Fibroblast of skin of right quadriceps (primary cell): ENCODE measurements at places on chromosomes 3 and 15.

DNA sequence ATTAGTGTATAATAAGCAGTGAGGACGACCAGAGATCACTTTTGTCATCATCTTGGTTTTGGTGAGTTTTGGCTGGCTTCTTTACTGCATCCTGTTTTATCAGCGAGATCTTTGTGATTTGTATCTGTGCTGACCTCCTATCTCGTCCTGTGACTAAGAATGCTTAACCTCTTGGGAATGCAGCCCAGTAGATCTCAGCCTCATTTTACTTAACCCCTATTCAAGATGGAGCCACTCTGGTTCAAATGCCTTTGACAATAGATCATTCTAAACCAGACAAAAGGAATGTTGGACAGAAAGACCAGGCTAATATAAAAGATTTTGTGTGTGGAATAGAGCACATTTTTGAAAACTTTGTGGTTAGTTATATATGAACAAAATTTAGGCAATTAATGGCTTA is 618.5 kb upstream of the BCHE start:
- peak; percentile 96 for DNase-seq

DNA sequence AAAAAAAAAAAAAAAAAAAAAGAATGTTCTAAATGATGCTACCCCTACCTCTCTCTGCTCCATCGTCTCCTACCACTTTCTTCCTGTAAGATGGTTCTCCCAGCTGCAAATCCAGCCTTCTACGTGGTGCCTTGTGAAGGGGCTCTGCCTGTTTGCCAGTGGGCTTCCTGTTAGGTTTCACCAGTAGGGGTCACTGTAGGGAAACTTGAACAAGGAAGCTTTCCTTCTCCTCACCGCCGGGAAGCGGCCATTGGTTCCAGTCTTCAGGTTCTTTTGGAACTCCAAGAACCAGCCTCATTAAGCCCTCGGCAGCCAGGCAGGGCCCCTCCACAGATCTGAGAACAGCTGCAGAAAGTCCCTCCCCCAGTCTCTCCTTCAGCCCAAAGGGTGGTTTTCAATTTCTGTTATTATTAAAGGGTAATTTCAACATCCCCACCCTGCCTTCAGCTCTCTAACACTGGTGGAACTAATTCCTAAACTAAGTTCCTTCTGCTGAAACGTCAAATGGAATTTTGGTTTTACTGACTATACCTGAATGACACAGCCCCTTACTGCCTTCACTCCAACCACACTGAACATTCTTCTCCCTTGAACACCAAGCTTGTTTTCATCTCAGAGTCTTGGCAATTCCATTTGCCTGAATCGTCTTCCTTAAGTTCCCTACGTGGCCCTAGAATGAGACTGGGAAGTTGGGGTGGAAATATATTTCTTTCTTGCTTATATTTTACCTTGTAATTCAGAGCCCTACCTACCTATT is 13.5 kb downstream of the MCCC1 start:
- DNase-seq, result peak; percentile 15

- peak; percentile 40 for DNase-seq
These were observed 62.2 kb upstream of the CTSH start for GRCh38 chr15:79007066-79007465.

GRCh38 chr3:134477938-134478337 is 7.8 kb downstream of the ANAPC13 start:
- DNase-seq, result peak; percentile 68

DNA sequence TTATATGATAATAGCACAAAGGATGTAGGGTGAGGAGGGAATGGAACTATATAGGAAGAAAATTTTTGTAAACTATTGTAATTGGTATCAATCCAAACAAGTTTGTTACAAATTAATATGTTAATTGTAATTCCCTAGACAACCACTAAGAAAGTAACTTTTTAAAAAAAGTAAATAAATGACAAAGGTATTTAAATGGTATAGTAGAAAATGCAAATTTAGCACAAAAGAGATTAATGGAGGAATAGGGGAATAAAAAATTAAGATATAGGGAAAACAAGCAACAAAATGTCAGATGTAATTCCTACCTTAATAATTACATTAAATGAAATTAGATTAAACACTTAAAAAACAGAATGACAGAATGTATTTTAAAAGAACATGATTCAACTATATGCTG is 60.3 kb downstream of the TIMP4 start:
- DNase-seq, result no peak

- DNase-seq, result no peak
These were observed 318.2 kb upstream of the KCNH8 start for GRCh38 chr3:18830087-18830486.

GRCh38 chr3:88003115-88003755 is 55.6 kb downstream of the CGGBP1 start:
- DNase-seq, result peak; percentile 44

DNA sequence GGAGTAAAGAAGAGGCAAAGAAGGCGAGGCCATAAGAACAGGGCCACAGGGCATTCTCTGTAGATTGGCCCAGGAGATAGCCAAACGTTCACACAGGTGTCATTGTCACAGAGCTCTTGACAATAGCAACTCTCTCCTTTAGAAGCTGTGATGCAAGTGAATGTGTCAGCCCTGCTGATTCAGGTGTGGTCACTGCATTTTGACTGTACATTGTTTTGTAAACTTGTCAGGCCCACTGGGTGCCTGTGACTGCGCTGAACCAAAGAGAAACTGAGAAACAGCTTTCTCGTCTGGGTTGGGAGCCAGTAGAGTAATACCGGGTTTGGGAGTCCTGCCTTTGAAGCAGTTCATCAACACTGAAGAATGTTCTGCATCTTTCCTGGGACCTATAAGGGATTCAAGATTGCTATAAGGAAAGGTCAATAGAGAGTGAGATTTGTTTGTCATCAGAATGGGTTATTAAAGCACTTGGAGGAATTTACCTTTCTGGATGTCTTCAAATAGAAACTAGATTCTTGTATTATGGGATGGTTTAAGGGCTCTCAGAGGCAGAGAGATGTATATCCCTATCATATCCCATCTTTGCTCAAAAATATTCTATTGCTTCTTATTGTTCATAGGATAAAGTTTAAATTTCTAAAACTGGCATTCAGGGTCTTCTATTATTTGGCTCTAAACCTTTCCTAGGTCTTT is 45.4 kb downstream of the TMEM45A start:
- DNase-seq, result no peak

DNA sequence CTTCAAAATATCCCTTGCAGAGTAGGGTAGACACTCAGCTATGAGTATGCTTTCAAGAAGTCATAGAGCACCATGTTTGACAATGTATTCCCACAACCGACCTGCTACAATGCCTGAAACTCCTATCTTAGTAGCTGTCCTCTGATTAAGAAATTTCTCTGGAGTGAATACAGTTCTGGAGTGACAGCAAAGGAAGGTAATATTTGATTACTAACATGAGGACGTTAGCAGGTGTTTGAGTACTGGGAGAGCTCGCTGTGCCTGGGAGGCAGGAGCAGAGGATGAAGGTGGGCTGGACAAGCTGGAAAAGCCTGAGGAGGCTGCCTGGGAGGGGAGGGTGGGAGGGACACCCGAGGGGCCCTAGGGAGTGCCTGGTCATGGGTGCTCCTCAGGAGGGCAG is 42.9 kb downstream of the PARP15 start:
- no peak for DNase-seq

- no peak for DNase-seq
These were observed 68.2 kb downstream of the NBEAL2 start for GRCh38 chr3:47047673-47048072.

DNA sequence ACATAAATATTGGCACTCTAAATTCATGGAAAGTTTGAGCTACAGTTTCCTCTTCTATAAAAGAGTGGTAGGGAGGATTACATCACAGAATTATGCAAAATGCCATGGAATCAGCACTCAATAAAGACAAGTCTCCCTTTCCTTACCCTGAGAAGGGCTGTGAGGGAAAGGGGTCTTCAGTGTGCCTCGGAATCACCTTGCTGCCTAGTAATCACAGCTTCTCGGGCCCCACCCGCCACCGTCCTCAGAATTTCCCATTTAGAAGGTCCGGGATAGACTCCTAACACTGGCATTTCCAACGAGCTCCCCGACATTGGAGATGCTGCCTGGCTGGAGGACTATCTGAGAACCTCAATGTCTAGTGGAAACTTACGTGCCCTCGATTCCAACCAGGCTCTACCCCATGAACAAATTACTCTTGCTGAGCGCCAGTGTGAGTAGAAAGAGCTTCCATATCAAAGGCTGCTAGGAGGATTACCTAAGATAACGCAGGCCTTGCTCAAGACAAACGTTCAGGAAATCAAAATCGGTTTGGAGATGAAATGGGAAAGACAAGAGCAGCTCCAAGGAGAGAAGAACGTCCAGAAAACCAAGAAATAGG is 92.1 kb upstream of the CHD2 start:
- DNase-seq, result no peak

- DNase-seq, result no peak
These were observed 18.4 kb downstream of the MEF2A start for GRCh38 chr15:99584081-99584600.

DNA sequence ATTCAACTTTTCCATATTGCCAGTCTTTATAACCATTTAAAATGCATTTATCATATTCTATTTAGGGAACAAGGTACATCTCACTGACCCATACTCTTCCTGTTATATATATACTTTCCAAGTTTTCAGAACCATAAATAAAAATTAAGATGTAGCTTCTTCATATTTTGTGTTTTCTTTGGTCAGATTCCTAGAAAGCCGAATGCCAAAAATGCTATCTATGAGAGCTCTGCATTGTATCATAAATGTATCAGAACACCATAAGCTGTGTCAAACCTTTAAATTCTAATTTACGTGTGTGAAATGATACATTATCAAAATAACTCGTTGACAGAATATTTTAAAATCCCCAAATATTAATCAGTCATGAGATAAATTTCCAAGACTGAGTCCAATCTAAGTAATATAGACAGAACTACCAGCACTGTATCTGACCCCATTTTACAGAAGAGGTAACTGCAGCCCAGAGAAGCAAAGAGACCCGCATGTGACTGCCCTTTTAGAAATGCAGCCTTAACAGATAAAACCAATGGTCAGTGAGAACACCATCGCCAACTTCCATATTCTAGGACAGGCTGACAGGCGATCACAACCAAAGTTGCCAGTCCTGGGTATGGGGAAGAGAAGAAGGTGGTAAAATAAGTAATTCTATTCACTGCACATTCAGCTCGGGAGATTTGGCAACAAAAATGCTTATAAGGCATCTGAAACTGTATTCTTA is 16.2 kb upstream of the RPS17 start:
- DNase-seq, result no peak

GRCh38 chr3:15800327-15800726 is 2.5 kb upstream of the ANKRD28 start:
- no peak for DNase-seq

- no peak for DNase-seq
These were observed 9.1 kb upstream of the LIPH start for GRCh38 chr3:185561374-185561943.

DNA sequence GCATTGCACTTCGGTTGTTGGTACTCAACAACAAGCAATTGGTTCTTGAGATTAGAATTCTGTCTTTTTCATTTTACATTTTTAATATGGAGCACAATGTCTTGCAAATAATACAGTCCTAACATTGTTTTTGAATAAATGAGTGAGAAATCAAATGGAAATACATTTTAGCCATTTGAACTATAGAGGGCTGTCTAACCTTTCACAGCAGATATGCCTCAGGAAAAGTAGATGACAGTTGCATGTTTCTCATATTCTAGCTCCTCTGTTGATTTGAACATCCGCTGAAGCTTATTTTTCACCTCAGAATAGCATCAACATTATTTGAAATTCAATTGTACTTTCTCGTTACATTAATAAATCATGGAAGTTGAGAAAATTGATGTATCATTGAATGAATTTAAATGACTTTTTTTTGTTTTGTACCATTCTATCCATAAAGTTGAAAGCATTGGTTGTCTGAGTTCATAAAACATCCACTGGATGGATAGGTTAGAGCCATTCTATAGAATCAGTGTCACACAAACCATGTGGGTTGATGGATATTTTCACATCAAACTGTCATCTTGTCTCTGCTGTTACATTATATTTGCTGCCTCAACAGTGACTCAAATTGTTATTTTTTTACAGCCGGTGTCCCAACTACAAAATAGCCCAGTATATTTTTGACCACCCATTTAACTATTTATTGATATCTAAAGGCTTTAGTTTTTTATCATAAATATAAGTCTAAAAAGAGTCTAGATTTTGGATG is 928.3 kb downstream of the NSUN3 start:
- peak; percentile 0 for DNase-seq

DNA sequence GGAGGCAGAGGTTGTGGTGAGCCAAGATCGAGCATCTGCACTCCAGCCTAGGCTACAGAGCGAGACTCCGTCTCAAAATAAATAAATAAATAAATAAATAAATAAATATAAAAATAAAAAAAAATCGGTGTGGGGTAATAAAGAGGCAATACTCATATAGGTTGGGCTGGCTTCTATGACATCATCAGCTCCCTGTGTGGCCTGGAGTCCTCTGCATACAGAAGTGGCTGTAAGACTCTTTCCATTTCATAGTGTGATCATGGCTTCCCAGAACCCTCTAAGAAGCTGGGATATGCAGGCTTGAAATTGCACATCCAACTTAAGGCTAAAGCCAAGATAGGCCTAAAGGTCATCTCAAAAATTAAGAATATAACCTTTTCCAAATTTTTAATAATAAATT is 101.6 kb downstream of the ZIC4 start:
- peak; percentile 63 for DNase-seq

DNA sequence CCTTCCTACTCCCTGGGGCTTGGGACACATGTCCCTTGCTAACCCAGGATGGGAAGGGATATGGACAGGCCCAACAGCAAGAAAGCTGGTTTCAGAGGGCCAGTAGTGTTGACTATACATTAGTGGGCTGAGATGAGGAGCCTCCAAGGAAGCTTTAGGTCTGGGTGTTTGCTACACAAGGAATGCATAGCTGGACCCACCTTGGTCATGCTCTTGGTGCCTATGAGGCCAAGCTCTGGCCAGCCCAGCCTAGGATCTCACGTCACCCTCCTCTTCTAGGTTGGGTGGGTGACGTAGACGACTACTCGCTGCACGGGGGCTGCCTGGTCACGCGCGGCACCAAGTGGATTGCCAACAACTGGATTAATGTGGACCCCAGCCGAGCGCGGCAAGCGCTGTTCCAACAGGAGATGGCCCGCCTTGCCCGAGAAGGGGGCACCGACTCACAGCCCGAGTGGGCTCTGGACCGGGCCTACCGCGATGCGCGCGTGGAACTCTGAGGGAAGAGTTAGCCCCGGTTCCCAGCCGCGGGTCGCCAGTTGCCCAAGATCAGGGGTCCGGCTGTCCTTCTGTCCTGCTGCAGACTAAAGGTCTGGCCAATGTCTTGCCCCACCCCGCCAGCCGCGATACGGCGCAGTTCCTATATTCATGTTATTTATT is 653 bp upstream of the WDR6 start:
- DNase-seq, result no peak

- DNase-seq, result no peak
These were observed 22.1 kb downstream of the BOC start for GRCh38 chr3:113233497-113233896.

DNA sequence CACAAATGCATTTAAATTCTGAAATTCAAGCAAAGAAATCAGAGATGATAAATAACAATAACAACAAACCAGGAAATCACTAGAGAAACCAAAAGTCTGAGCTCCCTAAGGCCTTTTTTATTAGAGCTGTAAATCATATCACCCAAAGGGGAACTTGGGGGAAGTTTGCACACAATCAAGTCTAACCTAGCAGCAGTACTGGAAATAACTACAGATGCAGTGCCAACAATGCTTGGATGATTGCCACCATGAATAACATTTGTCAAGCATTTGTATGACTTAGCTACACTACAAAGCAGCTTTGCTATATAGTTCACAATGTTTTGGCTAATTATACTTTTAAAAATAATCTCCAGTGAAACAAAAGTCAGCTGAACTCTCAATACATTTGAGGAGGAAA is 27.8 kb downstream of the SHQ1 start:
- peak; percentile 79 for DNase-seq
